ENCODE measurements at places on chromosomes 16 and 17.

DNA sequence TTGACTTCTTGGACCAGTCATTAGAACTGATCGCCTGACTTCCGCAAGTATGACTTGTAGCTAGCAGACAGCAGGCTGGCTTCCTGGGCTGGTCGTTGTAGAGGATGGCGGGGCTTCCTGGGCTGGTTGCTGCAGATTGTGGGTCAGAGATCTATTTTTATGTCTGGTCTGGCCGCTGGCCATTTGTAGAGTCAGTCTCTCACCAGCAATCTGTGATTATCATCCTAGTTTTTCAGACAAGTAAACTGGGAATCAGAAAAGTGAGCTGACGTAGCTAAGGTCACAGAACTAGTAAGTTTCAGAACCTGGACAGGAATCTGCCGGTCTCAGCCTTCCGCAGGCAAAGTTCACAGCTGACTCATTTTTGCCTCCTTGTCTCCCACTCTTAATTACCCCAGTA is 19.1 kb downstream of the GPR142 start:
- no peak for DNase-seq

- no peak for DNase-seq
Measured at GRCh38 chr17:49162866-49163265, 30.3 kb downstream of the B4GALNT2 start.

DNA sequence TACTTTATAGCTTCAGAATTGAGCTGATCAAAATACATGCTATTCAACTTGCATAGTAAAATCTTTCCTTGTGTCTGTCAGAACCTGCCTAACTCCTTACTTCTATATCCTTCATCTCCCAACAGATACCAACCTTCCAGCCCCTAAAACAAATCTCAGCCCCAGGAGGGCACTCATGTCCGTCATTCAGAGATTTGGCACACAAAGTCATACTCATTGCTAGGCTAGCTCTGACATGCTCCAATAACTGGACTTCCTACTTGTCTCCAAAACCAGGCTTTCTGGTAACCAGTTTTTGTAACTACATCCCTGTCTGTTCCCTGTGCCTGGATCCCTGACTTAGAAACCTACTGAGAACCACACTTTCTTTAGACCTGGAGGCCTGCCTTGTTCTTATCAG is 37.5 kb upstream of the DHX40 start:
- no peak for DNase-seq

DNA sequence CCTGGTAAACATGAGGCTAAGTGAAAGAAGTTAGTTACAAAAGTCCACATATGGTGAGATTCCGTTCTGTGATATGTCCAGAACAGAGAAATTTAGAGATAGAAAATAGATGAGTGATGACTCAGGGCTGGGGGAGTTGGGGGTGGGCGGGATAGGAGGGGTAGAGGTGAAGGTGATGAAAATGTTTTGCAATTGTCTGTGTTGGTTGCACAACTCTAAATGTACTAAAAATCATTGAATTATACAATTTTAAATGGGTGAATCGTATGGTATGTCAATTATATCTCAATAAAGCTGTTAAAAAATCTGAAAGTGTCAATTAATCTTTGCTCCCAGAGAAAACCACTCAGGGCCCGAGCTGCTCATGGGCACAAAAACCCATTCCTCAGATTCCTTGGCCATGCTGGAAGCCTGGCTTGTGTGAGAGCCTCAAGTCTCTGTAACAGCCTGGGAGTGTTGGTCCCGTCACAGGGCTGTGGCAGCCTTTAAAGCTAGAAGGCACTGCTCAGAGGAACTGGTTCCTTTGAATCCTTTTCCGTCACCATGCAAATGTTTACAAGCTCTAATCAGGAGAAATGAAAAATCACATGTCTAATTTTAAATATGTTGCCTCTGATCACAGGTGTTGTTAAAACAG is 225.3 kb downstream of the WWOX start:
- DNase-seq = no peak

DNA sequence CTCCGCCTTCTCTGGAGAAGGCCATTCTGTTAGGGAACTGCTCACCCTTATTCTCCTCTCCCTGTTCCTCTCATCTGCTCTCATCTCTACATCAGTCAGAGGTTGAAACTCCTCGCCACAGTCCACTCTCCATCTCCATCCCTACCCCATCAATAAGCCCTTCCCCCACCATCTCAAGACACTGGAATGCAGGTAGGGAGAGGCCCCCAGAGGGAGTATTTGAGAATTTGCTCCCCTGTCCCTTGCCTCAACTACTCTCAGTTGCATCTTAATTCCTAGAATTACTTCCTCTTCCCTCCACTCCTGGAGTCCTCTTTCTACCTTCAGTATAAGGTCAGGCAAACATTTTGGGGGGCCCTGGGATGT is 2.0 kb upstream of the AATF start:
- DNase-seq = no peak

DNA sequence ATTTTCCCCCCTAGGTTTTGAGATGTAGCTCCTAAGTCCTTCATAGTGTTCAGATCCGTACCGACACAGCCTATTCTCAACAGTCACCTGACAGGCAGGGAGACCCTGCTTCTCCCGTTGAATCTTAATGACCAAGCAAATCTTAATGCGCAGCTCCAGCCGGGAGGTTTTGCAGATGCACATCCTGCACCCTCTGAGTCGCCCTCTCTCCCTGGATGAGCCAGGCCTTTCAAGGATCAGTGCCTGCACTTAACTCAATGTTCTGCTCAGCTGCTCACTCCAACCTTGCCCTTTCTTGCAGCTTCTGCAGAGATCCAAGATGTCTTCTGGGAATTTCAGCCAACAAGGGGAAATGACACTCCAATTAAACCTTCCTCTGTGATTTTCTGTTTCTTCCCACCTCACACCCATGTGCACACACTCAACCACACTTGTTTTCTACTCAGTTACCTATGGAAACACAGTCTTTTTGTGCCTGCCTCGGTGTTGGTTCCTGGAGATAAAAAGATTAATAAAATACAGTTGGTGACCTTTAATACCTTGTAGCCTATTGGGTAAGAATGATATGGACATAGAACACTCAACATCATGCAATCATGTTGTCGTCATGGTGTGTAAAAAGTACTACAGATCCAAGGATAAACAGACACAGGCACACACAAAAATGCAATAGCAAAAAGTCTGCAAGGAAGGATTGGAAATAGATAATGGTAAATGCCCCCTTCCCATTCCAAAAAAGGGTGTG is 76.9 kb upstream of the DYNLRB2 start:
- no peak for DNase-seq

DNA sequence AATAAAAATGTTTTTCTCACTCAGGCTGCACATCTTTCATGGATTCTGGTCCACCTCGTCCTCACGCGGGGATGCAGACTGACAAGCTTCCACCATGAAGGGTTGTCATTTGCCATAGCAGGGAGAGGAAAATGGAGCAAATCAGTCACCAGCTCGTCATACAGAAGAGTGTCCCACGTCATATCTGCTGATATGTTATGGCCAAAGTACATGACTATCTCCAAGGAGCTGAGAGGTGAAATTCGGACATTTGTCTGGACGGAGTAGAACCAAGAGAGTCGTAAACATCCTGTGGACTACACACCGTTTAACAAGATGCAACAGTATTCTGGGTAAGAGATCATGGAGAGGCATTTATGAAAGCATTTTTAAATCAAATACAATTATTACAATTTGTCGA is 75.3 kb upstream of the MYOCD start:
- no peak for DNase-seq

GRCh38 chr17:11293480-11293879 is 52.5 kb downstream of the SHISA6 start:
- no peak for DNase-seq

GRCh38 chr16:30113031-30113710 is at the start of gene GDPD3:
GDPD3 (minus strand) TSS chr16:30113537; CDS start chr16:30113478, 59 bp downstream.
- no peak for DNase-seq

DNA sequence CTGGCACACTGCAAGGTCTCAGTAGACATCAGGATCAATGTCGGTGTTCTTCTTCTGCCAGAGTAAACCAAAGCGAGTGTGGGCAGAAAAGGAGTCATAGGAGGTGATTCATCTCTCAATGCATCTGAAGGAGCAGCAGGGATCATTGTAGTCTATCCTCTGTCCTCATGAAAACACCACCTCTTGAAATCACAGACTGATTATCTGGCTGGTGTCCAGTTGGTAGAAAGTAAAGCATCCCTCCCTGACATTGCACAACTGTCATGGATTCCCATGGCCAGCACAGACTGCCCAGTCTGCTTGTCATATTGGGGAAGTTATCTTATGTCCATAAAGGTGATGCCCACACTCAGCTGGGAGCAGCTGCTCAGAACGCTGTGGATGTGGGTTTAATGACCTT is 74.1 kb downstream of the ABCC12 start:
- DNase-seq = no peak

DNA sequence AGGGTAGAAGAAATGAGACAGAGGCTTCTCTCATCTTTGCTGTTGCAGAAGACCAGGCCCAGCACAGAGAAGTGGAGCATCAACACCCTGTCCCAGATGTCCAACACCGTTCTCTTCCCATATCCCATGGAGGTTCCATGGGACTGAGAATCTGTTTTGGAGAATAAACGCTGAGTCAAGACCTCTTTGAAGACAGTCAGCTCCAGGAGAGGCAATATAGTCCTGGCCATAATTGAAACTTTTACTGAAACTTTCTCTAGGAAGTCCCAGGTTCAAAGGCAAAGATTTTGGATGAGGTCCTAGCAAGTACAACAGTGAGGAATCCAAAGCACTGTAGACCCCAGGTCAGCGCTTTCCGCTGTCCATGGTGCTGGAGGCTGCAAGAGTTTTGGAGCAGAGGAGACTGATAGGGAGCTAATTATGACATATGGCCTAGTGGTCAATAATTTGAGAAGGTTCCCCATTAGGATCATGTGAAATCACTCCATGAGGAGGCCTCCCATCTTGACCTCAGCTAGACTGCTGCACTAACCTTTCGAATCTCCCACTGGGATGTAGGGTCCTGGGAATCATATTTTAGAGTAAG is 36.0 kb downstream of the OSBPL7 start:
- no peak for DNase-seq

- no peak for DNase-seq
Measured at GRCh38 chr17:20260268-20260667, 207.1 kb downstream of the LGALS9B start.

- DNase-seq = no peak
Measured at GRCh38 chr17:21200590-21201297, 13.2 kb downstream of the TMEM11 start.

GRCh38 chr16:81469710-81470535 is 25.3 kb downstream of the CMIP start:
- DNase-seq = no peak

GRCh38 chr16:12515746-12516145 is 287.9 kb downstream of the CPPED1 start:
- no peak for DNase-seq

DNA sequence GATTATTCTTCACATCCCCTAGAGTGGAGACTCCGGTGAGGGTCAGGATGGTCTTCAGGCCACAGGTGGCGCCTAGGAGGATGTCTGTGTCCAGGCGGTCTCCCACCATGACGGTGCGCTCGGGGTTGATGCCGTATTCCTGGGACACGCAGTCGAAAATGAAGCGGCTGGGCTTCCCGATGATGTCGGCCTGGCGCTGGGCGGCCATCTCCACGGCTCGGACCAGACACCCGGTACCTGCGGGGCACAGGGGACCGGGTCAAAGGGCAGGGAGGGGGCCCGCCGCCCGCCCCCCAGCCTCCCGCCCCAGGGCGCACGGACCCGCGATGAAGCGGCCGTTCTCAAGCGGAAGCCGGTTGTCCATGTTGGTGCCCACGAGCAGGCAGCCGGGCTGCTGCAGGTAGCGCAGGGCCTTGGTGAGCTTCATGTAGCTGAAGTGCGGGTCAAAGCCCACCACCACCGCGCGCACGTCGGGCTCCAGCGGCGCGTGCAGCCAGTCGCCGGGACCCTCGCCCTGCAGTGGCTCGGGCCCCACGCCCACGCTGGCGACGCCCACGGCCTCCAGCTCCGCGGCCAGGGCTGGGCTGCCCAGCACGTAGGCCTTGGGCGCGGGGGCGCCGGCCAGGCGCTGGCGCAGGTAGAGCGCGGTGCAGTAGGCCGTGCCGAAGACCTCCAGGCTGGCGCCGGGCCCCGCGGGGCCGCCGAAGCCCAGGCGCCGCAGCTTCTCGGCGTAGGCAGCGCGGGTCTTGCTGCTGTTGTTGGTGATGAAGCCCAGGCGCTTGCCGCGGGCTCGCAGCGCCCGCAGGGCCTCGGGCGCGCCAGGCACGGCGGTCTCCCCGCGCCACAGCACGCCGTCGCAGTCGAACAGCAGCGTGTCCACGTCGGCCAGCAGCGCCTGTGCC is 572 bp downstream of the PGP start:
- DNase-seq = no peak

DNA sequence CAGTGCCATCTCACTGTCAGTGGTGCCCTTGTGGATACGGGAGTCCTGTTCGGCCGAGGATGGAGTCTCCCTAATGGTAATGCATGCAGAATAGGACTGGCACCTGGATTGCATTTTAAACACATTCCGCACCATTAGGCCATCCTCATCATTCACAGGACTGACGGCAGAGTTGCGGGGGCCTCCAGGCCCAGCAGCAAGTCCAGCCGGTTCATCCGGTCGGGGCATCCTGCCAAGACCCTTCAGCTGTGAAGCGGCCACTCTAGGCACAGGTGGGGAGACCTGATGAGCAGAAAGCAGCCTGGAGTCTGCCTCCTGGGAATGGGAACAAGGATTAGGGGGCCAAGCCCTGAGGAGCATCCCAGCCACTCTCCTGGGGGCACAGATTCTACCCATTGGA is 90.3 kb upstream of the XYLT1 start:
- no peak for DNase-seq

DNA sequence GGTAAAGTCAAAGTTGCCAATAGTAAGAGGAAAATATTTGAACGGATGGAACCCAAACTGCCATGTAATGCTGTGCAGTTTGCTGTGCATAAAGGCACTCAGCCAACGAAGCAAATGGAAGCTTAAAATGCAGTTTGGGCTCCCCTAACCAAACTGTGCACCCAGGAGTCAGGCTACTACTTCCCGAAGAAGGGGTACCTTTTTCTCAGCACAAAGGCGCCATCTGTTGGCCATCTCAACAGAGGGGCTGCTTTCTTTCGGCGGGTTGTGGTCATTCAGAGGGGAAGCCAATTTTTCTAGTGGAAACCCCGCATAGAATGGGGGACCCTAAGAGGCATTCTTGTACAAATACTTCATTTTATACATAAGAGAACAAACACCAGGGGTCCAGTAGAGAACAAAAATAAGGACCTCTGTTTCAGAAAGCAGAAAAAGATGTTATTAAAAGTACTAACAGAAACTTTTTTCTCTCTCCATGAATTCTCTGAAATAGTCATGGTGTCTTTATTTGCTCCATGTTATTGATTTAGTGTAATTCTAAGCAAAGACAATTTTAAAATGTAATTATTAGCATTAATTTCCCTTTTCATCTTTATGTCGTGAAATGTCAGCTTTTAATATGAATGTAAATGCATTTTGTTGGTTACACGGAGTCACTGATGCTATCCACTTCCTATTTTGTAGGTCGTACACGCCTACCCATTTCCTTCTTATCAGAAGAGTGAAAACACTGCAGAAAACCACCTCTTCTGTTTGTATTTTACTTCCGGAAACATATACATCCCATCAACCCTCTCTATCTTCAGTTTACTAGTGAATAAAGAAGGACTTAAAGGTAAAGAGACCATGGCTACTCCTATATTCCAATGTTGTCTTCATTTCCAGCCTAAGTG is 453.3 kb downstream of the KCNJ2 start:
- no peak for DNase-seq

Data from stimulated activated CD8-positive, alpha-beta memory T cell treated with anti-CD3 and anti-CD28 coated beads, Interleukin-7, amount 100 ng/mL, for 1 hour (primary cell).